Left renal pelvis (tissue), 4 donors: ENCODE measurements at places on chromosomes 7 and 10.
A peak's percentile ranks its signal among the peaks of the same experiment; 100 is the strongest.

DNA sequence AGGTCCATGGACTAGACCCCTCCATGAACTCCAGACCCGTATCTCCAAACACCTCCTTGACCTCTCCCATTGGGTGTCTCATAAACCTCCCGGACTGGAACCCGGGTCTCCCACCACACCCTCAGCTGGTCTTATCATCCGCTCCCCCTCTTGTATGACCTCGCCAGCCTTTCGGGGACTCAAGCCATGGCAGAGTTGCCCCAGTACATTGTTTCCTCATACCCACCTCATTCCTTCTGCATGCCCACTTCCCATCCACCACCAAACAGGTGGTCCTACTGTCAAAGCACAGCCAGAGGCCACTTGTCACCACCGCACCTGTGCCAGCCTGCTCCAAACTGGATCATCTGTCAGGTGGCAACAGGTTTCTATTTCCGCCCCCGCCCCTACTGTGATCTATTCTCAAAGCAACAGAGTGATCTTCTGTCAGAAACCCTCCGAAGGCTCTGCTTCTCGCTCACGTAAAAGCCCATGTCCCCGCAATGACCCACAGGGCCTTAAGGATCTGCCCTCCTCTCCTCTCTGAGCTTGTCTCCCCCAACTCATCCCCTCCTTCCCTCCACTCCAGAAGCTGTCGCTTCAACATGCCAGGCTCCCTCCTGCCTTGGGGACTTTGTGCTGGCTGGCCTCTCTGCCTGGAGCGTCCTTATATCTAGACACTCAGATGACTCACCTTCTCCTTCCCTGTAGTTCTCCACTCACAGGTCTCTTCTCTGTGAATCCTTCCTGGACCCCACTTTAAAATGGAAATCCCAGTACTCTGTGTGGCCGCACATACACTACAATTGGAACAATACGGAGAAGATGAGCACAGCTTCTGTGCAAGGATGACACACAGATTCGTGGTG is 22.8 kb upstream of the PRKAG2 start:
- DNase-seq: no peak

- DNase-seq: no peak
These were observed 56.3 kb upstream of the ZPBP start for GRCh38 chr7:50149369-50149768.

DNA sequence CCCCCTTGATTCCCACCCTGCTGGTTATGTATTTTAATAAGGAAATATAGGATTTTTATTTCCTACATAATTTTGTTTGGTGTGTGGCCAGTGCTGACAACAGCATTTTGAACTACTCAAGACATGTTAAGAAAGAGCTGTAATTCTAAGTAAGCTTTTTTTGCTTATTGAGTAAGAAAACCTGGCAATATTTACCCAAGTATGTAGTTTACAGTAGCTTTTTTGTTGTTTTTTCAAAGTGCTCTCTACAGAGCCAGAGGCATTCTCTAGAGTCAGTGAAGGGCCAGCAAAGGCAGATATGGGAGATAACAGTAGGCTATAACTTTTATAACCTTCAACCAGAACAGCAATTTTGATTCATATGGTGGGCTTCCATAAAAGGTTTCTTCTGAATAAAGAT is 63.2 kb upstream of the TMEM168 start:
- peak; percentile 5 for DNase-seq

DNA sequence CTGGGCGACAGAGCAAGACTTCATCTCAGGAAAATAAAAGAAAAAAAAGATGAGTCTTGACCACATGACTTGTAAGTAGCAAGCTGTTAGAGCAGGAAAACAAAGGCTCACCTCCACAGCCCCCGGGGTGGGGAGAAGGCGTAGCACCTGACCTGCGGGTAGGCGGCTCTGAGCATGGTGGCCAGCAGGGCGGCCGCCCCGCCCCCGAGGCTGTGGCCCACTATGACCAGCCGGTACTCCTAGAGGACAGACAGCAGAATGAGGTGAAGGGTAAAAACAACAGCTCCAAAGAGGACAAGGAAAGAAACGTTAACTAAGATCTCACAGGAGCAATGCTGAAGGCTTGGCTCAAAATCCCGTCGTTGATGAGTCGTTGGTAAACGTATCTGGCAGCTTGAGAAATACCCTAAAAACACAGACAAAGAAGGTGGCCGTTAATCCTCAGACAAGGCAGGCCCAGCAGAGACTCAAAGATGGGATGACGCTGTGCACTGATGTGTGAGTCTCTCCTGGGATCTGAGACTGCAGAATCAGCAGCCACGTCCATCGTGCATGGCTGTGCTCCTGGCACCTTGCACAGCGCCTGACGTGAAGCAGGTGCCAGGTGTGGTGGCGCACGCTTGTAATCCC is 31.1 kb downstream of the DAGLB start:
- no peak for DNase-seq

DNA sequence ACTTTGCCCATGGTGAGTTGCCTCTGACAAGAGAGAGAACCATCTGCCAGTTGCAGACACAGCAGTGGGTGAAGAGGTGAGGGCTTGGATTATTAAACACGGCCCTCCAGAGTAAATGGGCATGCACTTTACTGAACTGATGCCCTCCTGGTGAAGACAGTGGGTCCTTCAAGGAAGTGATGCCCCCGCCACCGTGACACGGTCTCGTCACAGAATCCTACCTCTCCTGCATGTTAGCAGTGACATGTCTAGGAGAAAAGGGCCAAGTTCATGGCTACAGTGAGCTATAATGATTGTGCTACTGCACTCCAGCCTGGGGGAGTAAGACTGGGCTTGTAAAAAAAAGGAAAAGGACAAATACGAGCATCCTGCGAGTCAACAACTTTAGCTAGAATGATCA is 2.4 kb downstream of the BNIP3 start:
- DNase-seq: no peak

- no peak for DNase-seq
These were observed 271.4 kb downstream of the POM121L12 start for GRCh38 chr7:53306846-53307245.

DNA sequence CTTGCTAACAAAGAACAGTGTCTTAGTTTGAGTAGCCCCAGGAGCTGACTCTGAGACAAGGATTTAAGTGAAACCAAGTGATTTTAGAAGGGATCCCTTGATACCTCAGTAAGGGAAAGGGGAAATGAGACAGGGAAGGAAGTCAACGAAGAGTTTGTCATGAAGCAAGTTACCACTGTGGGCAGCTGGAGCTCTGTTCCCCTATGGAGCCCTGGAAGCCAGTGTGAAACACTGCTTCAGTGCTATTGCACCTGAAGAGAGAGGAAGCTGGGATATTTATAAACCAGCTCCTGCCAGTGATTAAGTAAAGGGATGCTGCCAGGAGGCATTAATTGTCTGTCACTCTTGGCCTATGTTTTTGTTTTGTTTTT is 58.9 kb upstream of the WAPL start:
- no peak for DNase-seq

DNA sequence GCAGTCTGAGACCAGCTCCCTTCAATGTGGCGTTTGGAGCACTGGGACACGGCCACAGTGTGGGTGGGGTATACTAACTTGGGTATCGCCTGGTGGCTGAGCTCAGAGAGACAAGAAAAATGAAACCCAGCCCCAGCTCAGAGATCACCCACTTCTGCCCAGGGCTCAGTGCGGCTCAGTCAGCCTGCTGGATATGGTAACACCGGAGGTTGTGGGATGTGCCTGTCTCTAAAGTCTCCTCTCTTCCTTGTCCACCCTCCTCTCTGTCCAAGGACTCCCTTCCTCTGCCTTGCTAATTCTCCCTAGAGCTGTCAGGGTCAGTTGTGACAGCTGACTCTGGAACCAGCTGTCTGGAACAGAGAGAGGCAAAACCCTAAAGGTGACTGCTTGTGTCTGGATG is 149.1 kb downstream of the PTPN20 start:
- no peak for DNase-seq
